ENCODE measurements at places on chromosomes 2 and 18. TPM values are rescaled to one million over a fixed set of nuclear protein-coding genes. Genes with fewer than 3 reads are reported as not detected.

DNA sequence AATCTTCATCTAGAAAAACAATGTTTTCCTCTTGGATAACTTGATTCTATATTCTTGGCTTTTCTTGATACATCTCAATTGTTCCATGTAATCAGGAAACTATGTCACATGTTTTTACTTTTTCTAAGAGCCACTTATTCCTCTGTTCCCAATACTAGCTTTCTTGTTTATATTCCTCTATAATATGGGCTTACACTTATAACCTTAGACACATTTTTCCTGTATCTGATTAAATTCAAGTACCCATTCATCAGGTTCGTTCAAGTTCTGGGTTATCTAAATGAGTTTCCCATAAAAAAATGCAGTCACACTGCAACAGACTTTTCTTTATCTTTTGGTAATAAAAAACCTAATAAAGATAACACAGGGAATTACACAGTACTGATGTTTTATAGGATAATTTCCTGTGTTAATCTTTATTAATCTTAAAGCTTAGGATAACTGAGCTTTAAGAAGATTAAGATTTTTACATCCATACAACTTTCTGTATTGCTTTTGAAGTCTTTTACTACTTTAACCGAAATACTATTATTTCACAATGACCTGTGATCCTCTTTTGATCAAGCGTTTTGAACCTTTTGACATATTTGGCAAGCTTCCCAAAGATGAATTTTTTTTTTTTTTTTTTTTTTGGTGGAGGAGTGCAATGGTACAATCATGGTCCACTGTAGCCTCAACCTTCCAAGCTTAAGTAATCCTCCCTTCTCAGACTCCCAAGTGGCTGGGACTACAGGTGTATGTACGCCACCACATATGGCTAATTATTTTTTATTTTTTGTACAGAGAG is 44.3 kb upstream of the C2orf66 start:
- no peak for DNase-seq

- no peak for DNase-seq
Observed at GRCh38 chr2:235611349-235611748, 117.5 kb downstream of the AGAP1 start.

DNA sequence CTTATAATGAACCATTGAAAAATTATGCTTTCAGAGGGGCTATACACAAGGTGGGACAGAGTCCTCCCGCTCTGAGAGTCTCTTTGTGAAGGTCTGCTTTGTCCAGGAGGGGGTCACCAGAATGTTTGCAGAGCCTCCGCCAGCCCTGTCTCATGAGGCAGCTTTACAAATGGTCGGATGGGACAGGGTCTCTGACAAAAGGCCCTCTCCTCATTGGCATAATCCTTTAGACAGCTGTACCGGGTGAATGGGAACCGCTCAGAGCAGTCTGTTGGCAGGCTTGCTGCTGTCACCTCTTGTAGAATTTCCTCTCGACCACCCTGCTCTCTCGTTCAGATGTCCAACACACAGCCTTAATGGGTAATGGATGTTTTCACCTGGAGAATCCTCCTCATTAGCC is 40.2 kb upstream of the TGIF1 start:
- no peak for DNase-seq

- DNase-seq, result no peak
Observed at GRCh38 chr2:121826036-121826435, 70.6 kb downstream of the TSN start.

DNA sequence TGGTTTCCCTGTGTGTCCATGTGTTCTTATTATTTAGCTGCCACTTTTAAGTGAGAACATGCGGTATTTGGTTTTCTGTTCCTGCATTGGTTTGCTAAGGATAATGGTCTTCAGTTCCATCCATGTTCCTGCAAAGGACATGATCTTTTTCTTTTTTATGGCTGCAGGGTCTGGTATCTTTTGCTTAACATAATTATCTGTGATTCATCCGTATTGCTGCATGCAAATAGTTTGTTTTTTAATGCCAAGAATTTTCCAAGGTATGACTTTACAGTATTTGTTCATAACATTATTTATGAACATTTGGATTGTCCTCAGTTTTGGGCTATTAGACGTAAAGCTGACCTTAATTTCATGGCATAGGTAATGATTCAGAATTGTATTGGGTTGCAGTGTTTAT is 17.8 kb downstream of the GIGYF2 start:
- DNase-seq, result no peak

- no peak for DNase-seq
Observed at GRCh38 chr2:23620841-23621341, 235.9 kb downstream of the KLHL29 start.

DNA sequence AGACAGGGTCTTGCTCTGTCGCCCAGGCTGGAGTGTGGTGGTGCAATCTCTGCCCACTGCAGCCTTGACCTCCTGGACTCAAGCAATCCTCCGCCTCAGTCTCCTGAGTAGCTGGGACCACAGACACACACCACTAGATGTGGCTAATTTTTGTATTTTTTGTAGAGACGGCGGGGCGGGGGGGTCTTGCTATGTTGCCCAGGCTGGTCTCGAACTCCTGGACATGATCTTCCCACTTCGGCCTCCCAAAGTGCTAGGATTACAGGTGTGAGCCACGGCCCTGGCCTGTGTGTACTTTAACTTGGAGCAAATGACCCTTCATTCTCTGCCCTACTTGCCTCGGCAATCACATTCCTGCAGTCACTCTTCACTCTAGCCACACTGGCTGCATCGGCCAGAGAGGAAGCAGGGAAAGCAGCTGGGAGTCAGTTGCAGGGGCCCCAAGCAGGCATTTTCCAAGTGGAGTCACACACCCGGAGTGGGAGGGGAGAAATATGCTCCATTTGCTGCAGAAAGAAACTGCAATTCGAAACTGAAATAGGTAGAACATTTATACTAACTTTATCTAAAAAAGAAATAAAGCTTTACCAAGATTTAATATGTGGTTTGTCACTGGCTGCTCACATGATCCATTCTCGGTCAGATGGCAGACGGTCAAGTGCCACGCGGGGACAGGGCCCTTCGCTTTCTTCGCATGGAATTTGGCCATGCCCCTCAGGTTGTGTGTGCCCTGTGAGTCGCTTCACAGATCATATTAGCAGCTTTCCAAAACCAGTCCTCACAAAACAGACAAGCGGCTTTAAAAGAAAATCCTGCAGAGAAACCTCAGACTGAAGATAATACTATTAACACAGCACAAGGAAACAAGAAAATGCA is 37.1 kb downstream of the FAM161A start:
- DNase-seq, result no peak

DNA sequence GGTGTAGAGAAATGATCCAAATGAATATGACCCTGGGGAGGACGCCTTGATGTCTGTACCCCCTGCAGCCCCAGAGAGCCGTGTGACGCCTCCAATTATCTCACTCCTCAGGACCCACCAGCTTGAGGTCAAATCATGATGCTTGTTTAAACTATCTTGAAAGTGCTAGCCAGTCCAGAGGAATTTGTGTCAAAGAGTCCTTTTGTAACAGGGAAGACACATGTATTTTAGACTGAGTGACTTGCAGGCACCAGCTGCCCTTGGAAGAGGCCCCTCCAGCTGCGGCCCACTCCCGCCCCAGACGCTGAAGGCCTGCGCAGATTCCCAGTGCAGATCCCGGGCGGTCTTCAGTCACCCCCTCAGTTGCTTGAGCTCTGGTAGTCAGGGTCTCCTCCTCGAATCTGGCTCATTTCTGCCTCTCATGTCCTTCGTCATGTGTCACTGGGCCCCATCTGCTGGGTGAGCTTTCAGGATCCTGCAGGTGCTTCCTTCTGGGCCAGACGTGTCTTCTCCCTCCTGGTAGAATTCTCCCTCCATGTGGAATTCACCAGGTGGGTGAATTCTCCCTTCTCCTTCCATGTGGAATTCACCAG is 77.4 kb downstream of the RNF144A start:
- no peak for DNase-seq

DNA sequence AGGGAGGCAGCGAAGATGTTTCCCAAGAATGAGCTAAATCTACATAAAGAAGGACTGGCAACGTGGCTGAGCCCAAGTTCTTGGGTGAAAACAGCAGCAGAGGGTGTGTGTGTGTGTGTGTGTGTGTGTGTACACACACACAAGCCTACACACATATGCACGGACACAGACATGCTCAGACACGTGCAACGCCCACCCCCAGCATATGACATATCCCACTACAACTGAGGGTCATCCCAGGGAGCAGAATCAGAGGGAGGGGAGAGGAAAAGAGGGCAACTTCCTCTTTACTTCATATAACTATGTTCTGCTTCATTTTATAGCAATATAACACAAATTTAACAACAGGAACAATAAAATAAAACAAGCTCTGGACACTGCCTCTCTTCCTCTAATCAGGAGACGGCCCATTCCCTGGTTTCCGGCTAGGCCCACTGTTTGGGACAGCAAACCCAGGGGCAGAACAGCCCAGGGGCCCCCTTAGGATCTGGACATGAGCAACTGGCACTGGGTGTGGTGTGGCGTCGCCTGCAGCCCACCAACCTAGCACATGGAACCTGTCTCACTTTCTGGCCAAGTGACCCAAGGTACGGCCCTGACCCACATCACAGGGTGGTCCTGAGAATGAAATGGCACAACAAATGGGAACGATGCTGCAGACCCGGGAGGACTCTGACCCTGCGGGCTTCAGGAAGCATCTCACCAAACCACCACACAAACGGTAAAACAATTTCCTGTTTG is 25.0 kb downstream of the FAM178B start:
- no peak for DNase-seq

GRCh38 chr2:236162882-236163470 is 5.2 kb downstream of the GBX2 start:
- no peak for DNase-seq

- no peak for DNase-seq
Observed at GRCh38 chr2:200146501-200146900, 160.0 kb upstream of the SPATS2L start.

DNA sequence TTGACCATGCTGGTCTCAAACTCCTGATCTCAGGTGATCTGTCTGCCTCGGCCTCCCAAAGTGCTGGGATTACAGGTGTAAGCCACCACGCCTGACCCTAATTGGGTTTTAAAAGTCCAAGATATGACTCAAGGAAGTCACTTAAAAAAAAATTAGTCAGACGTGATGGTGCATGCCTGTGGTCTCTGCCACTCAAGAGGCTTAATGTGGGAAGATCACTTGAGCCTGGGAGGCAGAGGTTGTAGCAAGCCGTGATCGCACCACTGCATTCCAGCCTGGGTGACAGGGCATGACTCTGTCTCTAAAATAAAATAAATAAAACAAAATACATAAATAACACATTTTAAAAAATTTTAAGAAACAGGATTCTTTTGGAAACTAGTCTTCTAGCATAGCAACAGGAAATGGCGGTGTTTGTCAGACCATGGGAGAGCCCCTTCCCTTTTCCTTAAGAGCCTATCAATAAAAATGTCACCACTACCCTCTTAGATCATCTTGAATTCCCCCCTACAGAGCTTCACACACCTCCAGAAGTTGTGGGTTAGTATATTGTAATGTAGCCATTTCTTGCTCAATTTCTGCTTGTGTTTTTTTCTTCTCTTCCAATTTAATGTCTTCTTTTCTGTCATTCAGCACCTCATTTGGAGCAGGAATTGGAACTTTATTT is 20.1 kb downstream of the SFT2D3 start:
- DNase-seq, result peak; percentile 64

DNA sequence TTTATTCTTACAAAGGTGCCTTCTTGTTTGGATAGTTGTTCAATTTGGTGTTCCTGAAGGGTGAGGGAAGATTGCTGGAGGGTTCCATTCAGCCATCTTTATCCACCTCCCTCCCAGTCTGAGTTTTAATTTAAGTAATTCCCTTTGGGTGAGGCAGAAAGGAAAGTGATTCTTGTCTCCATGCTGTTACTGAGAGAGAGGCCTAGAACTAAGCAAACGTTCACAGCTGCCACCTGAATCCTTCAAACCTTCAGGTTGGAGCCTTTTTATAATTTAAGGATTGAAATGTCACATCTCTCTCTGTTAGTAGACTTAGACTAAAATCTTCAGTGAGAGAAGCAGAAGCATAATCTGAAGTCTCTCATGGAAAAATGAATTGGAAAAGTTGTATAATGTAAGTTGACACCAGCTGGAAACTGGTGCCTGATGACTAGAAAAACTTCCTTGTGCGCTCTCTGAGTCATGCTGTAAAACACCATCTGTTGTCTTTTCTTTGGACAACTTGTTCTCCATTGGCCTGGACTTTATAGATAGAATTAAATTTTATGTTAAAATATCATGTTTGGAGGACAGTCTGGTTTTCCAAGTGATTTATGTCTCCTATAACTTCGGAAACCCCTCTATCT is 14.6 kb downstream of the STRADB start:
- peak; percentile 53 for DNase-seq

DNA sequence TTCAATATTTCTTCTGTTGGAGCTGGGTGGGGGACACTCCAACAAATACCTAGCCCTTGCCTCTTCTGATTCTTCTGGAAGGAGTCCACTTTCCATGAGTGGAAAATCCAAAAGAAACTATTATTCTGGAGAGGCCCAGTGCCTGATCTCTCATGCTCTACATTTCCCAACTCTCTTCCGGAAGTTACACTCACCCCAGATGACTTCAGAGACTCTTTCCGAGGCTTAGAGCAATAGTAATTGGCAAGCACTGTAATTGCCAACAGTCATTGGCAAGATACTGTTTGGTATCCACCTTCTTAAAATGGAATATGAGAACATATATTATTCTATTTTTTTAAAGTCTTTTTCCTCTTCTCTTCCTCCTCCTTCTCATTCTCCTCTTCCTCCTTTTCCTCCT is 60.5 kb upstream of the CYRIA start:
- DNase-seq, result no peak

DNA sequence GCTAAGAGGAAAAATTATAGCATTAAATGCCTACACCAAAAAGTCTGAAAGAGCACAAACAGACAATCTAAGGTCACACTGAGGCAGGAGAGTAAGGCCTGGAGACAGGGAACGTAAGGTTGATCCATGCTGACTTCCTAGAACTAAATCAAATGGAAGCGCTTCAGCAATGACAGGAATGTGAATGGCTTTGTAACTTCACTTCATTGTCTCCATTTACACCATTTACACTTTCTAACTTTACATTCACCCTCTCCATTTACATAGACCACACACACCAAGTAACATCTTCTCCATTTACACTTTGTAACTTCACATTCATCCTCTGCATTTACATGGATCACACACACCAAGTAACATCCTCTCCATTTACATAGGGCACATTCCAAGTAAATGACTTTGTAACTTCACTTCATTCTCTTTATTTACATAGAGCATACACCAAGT is 103.1 kb upstream of the SPATS2L start:
- DNase-seq, result no peak

DNA sequence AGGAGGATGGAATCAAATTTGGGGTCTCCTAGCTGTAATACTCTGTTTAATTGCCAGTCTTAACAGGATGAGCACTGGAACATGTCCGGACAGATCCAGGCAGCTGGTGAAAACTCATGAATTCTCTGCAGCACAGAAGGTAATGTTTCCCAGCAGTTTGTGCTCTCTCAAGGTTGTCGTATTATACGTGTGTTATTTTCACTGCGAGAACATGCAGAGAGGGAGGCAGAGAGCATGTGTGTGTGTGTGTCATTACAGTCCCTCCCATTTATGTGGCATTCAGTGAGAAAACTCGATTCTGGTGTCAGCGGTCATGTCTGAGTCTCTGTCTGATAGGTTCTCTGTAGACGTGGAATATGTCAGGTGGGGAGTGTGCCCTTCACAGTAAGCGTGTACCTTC is 150.2 kb upstream of the POU3F3 start:
- DNase-seq, result peak; percentile 2

TMEM178A gene
- 1.5 TPM for total RNA-seq

SULT1C4 gene
- not detected for total RNA-seq

CCDC141 gene
- total RNA-seq, result not detected

IKZF2 gene
- 7.4 TPM for total RNA-seq

IL36RN gene
- 1.3 TPM for total RNA-seq

PCARE gene
- total RNA-seq, result under 0.01 TPM

GRB14 gene
- total RNA-seq, result 7.3 TPM

TMEM198 gene
- 5.2 TPM for total RNA-seq

FOXI3 gene
- 1.5 TPM for total RNA-seq

Data from mammary epithelial cell (primary cell).